IPS DF 6.9 (cell line): ENCODE measurements at places on chromosomes 13 and 19.

- DNase-seq = no peak
These were observed 92.4 kb downstream of the KL start for GRCh38 chr13:33108620-33109019.

- DNase-seq = no peak
These were observed 788 bp upstream of the RTBDN start for GRCh38 chr19:12834976-12835757.

- DNase-seq = peak; percentile 68
These were observed 112.4 kb downstream of the NUFIP1 start for GRCh38 chr13:44876782-44877324.

DNA sequence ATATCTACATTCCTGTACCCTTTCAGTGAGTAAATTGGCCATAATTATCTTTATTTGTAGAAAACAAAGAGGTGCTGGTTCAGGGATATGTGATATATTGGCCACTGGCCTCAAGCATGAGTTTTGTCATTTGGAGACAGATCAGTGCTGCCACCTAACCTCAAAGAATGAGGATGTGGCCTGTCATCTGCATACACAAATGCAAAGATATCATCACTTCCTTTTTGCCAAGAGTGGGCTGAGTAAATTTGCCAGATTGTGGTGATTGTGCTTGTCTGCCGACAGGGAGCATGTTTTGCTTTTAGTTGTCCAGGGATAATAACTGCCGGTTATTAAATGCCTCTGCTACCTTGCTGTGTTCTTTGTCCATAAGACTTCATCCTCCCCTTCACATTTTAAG is 44.2 kb downstream of the WASF3 start:
- DNase-seq = no peak

DNA sequence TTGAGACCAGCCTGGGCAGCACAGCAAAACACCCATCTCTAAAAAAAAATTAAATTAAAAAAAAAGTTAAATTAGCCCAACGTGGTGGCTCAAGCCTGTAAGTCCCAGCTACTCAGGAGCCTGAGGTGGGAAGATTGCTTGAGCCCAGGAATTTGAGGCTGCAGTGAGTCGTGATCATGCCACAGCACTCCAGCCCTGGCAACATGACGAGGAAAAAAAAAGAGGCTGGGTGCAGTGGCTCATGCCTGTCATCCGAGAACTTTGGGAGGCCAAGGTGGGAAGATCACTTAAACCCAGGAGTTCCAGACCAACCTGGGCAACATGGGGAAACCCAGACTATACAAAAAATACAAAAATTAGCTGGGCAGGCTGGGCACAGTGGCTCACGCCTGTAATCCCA is 2.2 kb upstream of the TMEM161A start:
- DNase-seq = no peak

DNA sequence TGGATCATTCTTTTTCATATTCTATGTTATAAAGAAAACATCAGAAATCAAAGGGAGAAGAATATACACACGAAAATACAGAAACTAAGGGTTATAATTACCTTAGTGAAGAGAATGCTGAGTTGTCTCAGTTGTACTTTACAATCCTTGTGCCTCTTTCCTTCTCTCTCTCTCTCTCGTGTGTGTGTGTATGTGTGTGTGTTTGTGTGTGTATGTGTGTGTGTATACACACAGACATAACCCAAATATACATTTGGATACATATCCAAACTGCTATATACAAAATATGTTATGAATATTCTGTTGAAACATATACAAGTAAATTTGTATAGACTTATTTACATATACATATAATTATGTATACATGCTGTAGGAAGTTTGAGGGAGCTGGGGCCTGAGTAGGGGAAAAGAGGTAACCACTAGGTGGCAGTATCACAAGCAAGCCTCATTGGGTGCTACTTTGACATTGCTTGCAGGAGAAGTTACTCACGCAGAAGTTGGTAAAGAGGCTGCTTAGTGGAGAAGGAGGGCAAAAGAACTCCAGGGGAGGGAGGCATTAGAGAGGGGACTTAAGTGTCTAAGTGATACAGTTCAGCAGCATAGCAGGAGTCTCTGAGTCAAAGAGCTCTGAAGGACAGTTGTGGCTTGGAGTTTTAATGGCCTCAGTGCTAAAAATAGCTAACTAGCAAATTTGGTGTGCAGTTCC is 465.1 kb upstream of the PCDH20 start:
- DNase-seq = peak; percentile 50

DNA sequence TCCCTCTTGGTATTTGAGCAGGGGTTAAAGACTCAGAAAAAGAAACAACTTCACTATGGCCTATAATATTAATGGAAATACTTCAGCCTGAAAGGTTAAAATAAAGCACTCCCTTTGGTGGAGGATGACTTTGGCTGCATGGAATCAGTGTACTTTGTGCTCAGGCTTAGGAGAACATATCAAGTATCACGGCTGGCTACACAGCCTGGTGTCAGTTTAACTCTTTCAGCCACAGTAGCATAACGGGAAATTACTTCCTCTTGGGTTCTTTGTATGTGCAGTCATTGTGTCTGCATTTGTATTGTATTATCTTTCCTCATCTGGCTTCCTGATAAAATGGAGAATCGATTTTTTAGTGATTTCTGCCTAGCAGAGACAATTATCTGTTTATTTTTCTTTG is 239.0 kb downstream of the GGACT start:
- no peak for DNase-seq

DNA sequence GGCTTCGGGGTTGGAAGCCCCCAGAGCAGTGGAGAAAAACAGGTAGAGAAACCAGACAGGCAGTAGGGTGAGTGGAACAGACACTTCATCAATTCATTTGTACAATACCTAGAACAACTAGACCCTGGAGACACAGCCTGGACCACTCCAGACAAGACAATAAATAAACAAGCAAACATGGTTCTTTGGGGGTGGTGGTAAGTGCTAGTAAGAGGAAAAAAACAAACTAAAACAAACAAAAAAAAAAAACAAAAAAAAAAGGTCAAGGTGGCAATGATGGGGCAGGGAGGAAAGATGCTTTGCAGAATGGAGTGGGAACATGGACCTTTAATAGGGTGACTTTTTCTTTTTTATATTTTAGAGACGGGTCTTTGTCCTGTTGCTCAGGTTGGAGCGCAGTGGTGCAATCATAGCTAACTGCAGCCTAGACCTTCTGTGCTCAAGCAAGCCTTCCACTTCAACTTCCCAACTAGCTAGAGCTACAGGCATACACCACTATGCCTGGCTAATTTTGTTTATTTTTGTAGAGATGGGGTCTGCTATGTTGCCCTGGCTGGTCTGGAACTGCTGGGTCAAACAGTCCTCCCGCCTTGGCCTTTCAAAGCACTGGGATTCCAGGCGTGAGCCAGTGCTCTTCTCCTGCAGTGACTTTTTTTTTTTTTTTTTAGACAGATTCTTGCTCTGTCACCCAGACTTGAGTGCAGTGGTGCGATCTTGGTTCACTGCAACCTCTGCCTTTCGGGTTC is 3.1 kb downstream of the JUNB start:
- DNase-seq = no peak

DNA sequence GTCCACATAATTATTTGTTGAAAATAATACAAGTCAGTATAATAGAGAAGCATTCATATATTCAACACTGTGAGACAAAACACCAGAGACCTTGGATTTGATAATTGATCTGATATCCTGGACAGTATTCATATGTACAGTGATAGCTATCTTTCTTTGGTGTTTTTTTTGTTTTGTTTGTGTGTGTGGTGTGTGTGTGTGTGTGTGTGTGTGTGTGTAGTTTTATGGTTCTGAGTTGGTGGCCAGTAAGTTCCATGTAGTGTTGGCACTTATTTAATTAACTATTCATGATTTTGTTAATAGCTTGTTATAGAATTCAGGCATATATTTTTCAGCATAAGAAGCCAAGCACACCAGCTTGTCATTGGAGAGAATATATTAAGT is 1.6 kb upstream of the ANGPTL6 start:
- DNase-seq = no peak
